ENCODE measurements at places on chromosomes 16 and 17. TPM values are rescaled to one million over a fixed set of nuclear protein-coding genes. Genes with fewer than 3 reads are reported as not detected.

NOXO1 gene
- not detected for total RNA-seq

CD19 gene
- total RNA-seq, result not detected

SPATA22 gene
- 0.28 TPM for total RNA-seq

PTX4 gene
- not detected for total RNA-seq

PARD6A gene
- 0.28 TPM for total RNA-seq

PPP1R27 gene
- total RNA-seq, result not detected

WFDC1 gene
- total RNA-seq, result 5.0 TPM

CSH1 gene
- not detected for total RNA-seq

EPN3 gene
- total RNA-seq, result not detected

SULT1A4 gene
- total RNA-seq, result 1.1 TPM

CNTNAP1 gene
- 10.6 TPM for total RNA-seq

ARL2BP gene
- 77.8 TPM for total RNA-seq

PROCA1 gene
- 0.36 TPM for total RNA-seq

Data from IMR-90 (cell line).